ENCODE measurements at places on chromosomes 1 and 21. TPM values are rescaled to one million over a fixed set of nuclear protein-coding genes. Genes with fewer than 3 reads are reported as not detected.

The LRRC71 gene
- 0.31 TPM for polyA plus RNA-seq

The WDR64 gene
- not detected for polyA plus RNA-seq

The DCST2 gene
- 0.28 TPM for polyA plus RNA-seq

The VPS26C gene
- 39.3 TPM for polyA plus RNA-seq

The ELAPOR1 gene
- polyA plus RNA-seq: 0.92 TPM

The OR14K1 gene
- polyA plus RNA-seq: not detected

The CRYAA gene
- not detected for polyA plus RNA-seq
